ENCODE measurements at places on chromosomes 4 and X. TPM values are rescaled to one million over a fixed set of nuclear protein-coding genes. Genes with fewer than 3 reads are reported as not detected.

DNA sequence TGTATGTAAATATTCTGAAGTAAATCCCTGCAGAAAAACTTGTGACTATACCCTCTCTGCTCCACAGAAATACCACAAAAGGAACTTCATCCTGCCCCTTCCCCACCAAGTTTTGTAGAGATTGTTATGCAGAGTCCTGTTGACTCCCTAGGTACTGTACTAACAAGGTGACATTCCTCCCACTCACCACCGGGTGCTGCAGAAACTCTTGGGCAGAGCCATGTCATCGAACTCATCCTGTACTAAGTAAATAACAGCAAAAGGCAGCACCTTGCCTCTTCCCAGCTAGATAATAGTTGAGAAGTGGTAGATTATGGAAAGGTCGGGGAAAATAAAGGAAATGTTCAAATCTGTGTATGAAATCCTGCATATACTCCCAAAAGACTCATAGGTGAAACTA lies 233.3 kb downstream of the STPG2 start:
- no peak for DNase-seq

DNA sequence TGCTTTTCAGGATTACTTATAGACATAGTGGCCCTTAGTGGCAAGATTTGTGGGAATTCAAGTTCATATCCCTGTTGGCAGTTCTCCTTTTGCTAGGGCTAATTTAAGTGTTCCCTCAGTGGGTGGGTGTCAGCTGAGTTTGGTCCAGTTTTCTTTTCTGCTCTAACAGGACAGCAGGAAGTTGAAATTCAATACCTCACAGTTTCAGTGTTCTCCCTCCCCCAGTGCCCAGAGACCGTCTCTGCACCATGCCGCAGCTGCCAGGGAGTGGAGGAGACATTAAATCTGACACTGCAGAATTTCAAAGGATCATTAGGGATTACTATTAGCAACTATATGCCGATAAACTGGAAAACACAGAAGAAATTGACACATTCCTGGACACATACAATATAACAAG lies 50.7 kb downstream of the UBE2NL start:
- DNase-seq: no peak

GRCh38 chr4:141127884-141128283 lies 5.4 kb downstream of the RNF150 start:
- DNase-seq: no peak

Gene ASB12
- total RNA-seq: 0.18 TPM

- no peak for DNase-seq
Measured at GRCh38 chr4:57199267-57199666, 89.1 kb upstream of the IGFBP7 start.

Gene AFM
- total RNA-seq: not detected

Gene EREG
- total RNA-seq: 0.22 TPM

DNA sequence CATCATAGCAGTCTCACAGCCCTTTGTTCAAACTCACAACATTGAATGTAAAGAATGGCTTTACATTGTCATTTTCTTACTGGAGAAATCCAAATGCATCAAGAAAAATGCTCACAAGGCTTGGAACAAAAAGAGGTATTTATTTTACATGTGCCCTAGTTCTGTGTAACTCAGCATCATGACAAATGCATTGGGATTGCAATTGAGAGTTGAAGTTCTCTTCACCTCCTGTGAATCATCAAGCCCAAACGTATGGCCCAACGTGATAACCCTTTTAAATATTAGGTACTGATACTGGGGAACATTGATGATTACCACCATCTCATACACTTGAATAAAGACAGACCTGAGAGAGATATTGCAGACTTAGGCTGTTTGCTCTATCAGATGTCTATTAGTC lies 61.6 kb downstream of the GASK1B start:
- DNase-seq: no peak

DNA sequence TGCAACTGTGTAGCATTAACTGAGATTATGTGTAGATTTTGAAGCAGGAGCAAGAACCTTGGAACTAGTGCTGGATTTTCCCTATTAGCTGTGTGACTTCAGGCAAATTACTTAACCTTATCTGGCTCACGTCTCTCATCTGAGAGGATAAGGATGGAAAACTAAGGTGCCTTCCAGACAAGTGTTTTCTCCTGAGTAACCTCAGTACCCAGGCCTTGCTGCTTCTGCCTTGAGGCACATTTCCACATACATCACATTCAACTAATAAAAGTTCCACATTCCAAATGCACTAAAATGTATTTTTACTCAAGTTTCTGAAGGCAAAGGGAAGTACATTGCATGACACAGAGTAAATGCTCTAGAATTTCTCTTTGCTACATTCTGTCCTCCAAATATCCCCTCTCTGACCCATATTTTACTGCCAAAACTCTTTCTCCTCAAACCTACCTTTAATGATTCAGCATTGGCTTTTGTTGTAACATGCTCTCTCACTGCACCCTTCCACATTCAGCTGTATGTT lies 195.4 kb upstream of the ADGRL3 start:
- no peak for DNase-seq

DNA sequence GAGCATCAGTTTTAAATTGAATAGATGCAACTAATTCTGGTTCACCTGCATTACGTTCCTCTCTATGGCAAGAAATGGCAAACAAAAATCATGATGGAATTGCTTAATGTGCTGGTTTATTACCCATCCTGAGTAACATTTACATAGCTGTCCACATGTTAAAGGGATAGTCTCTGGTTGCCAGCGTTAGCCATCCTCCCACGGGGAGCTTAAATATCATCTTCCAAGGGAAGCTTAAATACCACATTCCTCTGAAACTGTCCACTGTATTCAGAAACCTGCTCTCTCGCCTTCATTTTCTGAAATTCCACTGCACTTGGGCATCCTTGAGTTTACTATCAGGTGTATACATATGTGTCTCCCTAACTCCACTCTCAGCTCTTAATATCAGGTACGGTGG lies 586.6 kb downstream of the TLL1 start:
- no peak for DNase-seq

Gene UCP1
- total RNA-seq: not detected

DNA sequence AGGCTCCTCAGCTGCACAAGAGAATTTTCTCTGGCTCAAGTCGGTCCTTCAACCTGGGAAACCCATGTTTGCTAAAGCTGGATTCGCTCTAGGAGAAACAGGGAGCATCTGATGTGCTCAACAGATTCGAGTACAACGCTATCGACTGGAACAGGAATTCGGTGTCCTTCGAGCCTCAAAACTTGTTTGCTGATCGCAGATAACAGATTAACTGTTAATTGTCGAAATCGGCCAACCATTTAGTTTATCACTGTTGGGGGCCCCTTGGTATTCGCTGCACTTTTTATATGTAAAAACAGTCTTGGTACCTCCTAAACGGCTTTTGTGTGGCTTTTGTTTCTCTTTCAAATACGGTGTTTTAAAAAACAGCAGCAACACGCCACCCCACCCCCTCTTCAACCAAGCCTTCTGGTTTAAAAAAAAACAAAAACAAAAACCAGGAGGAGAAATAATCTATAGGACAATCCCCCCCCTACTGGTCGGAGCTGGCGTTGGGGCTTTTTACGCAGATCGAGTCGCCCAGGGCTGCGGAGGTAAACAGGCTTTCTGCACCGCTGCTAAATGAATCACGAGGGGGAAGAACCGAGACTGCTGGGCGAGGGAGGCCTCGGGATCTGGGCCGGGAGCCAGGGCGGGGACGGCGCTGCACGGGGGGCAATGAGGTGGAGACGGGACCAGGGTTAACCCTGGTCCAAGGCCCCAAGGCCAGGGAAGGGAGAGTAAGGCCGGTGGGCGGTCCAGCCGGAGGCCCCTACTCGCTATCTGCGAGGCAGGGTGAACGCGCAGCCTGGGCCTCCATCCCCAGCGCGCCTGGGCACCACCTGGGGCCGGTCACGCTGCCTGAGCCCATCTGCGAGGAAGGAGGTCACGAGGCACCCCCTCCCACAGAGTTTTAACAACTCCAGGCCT lies 71.7 kb upstream of the BCOR start:
- DNase-seq: no peak

GRCh38 chrX:38142610-38143009 lies 78.1 kb downstream of the SRPX start:
- DNase-seq: no peak

- DNase-seq: no peak
Measured at GRCh38 chrX:106706466-106706865, 20.0 kb upstream of the RNF128 start.

DNA sequence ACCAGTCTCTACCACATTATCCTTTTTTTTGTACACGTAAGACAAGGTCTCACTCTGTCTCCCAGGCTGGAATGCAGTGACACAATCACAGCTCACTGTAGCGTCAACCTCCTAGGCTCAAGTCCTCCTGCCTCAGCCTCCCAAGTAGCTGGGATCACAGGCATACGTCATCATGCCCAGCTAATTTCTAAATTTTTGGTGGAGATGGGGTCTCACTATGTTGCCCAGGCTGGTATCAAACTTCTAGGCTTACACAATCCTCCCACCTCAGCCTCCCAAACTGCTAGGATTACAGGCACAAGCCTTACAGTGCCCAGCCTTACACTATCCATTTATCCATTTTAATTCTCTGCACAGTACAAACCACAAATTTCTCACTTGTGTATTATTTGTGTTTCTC lies 58.0 kb downstream of the CLOCK start:
- no peak for DNase-seq

Data from mesothelial cell of epicardium (in vitro differentiated cells).